Astrocyte (in vitro differentiated cells and primary cell): ENCODE measurements at places on chromosomes 7 and 10. TPM values are rescaled to one million over a fixed set of nuclear protein-coding genes. Genes with fewer than 3 reads are reported as not detected.

EPO gene
- total RNA-seq: not detected in 2 replicates

ANKRD7 gene
- total RNA-seq: 0.41 and 0.82 TPM in 2 replicates

HPSE2 gene
- total RNA-seq: 0.14 TPM in 1 of 2 replicates, not detected in the other

TLX1 gene
- not detected in 2 replicates for total RNA-seq

SPDYE16 gene
- total RNA-seq: not detected in 2 replicates

C10orf143 gene
- total RNA-seq: 0.73 and 0.82 TPM in 2 replicates

PCGF5 gene
- 28.2 and 31.5 TPM in 2 replicates for total RNA-seq

STAG3 gene
- total RNA-seq: 0.34 and 0.36 TPM in 2 replicates

NPFFR1 gene
- not detected in 2 replicates for total RNA-seq
